ENCODE measurements at places on chromosomes 16 and 17.

DNA sequence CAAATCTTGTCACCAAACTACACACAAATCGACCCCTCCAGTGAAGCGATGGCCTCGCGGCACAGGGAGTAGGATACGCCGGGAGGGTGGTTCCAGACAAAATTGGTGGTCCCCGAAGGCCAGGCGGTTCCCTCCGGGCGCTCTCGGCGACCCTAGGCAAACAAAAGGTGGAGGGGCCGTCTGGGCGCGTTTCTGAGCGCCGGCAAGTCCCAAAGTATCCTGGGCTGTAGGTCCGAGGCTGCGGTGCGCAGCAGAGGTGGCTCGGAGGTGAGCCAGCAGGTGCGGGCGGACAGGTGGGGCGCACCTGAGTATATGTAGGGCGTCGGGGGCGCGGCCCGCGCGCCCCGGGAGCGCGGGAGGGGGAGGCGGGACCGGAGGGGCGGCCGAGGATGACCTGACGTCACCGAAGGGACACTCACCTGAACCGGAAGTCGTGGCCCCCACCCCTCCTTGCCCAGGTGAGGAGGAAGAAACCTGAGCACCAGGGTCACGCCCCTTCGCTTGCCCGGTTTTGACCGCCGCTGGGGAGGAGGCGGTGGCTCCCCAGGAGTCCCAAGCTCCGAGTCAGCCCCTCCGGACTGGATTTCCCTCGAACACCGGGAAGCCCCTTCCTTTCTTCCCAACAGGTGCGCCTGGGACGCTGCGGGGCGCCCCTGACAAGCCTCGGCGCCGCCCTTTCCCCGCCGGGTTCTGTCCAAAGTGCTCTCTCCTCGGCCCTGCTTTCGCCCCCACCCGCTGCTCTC is at the start of gene CLDN7:
Gene CLDN7 (minus strand): TSS at position 287 of the 743 bp plus-strand sequence. CDS start 435 bp downstream, outside the sequence.
- DNase-seq = no peak

DNA sequence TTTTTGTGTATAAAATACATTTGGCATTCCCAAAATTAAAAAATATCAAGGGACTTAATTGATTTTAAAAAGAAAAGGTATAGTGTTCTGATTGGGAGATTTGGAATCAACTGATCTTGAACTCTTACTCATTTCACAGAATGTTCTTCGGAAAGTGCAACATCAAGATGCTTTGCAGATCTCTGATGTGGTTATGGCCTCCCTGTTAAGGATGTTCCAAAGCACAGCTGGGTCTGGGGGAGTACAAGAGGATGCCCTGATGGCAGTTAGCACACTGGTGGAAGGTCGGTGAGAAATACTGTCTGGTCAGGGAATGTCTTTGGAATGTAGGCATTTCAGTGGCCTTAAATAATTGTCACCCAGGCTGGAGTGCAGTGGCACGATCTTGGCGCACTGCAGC is 19.5 kb upstream of the TBKBP1 start:
- no peak for DNase-seq

DNA sequence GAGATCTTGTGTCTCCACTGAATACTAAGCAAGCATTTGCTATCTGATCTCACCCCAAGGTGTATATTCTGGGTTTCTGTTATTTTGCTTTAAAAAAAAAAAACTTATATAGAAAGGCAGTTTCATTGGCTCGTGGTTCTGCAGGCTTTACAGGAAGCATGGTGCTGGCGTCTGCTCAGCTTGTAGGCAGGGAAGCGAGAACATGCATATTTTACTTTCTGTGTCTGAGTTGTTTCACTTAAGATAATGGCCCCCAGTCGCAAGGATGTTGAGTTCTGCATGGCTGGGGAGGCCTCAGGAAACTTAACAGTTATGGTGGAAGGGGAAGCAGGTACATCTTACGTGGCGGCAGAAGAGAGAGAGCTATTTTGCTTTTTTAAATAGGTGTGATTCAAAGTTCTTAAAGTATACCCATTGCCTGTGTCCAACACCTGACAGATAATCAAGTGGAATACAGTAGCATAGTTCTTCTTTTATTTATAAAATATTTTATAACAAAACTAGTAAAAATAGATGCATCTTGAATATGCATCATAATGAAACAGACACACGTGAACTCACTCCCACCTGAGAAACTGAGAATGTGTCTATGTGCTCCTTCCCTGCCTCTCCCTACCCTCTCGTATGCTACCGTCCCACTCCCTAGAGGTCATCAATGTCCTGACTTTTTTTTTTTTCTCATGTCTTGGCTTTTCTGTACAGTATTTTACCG is 15.4 kb upstream of the ARHGAP17 start:
- DNase-seq = no peak

DNA sequence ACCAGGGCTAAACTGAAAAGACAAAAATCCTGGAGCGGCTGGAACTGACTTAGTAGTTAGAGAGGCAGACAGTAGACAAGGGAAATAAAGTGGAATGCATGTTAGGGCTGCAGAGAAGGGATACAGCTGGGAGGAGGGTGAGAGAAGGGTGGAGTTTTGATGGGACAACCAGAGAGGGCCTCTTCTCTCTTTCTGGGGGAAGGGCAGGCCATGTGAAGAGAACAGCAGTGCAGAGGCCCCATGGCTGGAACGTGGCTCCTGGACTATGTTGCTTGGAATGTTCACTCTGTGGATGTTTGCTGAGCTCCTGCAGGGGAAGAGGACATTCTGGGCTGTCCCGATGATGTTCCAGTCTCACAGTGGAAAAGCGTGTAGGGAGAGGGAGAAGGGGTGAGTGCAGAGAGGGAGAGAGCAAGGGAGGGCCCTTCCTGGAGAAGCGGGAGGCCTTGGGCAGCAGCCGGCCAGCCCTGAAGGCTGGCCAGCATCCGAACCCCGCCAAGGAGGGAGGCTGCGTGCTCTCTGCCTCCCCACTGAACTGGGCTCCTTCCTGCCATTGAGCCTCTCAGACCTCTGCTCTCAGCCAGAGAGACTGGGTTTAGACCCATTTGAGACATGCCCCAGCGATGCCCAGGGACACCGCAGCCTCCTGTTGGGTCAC is 33.1 kb upstream of the GSE1 start:
- no peak for DNase-seq

DNA sequence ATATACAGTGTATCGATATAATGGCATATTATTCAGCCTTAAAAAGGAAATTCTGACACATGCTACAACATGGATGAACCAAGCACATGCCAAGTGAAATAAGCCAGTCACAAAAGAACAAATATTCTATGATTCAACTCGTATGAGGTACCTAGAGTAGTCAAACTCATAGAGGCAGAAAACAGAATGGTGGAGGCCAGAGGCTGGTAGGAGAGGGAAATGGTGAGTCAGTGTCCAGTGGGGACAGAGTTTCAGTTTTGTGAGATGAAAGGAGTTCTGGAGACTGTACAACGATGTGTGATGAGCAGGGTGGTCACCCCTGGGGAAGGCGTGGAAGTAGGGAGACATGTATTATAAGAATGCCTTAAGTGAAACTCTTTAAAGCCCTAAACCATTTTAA is 39.9 kb downstream of the RNF157 start:
- no peak for DNase-seq

GRCh38 chr17:40547079-40547784 is 18.0 kb downstream of the CCR7 start:
- no peak for DNase-seq

DNA sequence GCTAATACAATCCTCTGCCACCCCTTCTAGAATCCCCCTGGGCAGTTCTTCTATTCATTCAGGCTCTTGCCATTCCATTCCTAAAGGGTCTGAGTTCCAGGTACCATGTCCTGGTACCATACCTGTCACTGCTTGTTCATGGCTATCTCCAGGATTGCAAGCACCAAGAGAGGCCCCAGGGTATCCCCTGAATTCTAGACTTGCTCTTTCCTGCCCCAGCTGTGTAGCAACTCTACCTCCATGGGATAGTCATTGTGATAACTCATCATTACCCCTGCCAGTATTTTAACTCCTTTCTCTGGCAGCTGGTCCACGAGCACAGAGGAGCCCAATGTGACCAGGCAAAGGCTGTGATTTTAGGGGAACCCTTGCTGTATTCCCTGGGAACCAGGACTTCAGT is 143.7 kb upstream of the CDH5 start:
- no peak for DNase-seq

DNA sequence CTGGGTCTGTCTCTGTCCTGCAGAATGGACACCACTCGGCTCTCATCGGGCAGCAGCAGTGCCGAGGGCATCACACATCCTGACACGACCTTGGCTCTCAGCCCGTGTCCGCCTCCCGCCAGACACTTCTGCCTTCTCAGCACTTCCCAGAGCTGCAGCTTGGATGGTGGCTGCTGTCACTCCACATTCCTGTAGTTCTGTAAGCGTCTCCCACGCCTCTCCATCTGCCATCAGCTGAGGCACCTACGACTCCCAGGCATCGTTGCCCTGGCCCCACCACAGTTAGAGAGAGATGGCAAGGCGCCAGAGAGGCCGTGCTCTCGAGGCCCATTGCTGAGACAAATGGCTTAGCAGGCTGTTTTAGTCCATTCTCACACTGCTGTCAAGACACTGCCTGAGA is 195.9 kb upstream of the CHMP6 start:
- DNase-seq = no peak

- no peak for DNase-seq
These were observed 64.5 kb upstream of the SEC14L1 start for GRCh38 chr17:77076124-77076830.

- DNase-seq = no peak
These were observed 614.6 kb upstream of the CDH5 start for GRCh38 chr16:65751622-65752521.

GRCh38 chr17:19338031-19338990 is 24.2 kb downstream of the B9D1 start:
- DNase-seq = no peak

GRCh38 chr17:79927688-79928501 is 88.7 kb upstream of the CBX4 start:
- no peak for DNase-seq

GRCh38 chr17:65588181-65588808 is 26.8 kb upstream of the AXIN2 start:
- DNase-seq = no peak
